ENCODE measurements at places on chromosomes 2 and 18. TPM values are rescaled to one million over a fixed set of nuclear protein-coding genes. Genes with fewer than 3 reads are reported as not detected.

The TMEM163 gene
- 1.1 TPM for total RNA-seq

DNA sequence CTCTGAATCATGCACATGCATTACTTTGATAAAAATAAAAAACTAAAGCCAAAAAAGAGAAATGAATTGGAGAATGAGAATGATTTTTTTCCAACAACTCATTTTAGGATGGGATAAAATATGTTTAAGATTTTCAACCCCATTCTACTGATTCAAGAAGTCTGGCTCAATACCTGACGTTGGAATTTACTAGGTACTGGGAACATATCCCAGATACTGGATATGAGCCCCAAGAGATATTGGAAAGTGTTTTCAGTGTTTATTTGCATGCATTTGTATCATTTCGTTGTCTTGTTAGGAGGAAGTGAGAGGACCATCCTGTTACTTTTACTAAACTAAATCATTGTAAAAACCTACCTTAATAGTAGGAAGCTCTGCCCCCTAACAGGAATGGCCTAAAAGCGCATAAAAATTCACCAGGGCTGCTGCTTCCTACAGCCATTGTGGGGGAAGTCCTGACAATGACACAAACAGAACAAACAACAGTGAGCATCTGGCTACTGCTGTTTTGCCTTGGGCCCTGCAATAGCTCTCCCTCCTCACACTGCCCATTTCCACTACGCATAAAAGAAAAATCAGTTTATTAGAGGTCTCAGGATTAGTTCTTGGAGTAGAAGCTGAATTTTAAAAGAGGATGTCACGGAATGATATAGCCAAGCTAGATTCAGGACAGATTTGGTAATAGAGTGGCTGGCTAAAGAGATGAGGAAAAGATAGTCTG lies 35.2 kb downstream of the ANKAR start:
- peak; percentile 13 for DNase-seq

The PRSS56 gene
- total RNA-seq, result not detected

The UNC80 gene
- 0.20 TPM for total RNA-seq

- DNase-seq, result no peak
Observed at GRCh38 chr2:8481463-8482009, 200.3 kb upstream of the ID2 start.

The NEU2 gene
- not detected for total RNA-seq

The CHRNG gene
- total RNA-seq, result not detected

The LAMA3 gene
- 2.8 TPM for total RNA-seq

DNA sequence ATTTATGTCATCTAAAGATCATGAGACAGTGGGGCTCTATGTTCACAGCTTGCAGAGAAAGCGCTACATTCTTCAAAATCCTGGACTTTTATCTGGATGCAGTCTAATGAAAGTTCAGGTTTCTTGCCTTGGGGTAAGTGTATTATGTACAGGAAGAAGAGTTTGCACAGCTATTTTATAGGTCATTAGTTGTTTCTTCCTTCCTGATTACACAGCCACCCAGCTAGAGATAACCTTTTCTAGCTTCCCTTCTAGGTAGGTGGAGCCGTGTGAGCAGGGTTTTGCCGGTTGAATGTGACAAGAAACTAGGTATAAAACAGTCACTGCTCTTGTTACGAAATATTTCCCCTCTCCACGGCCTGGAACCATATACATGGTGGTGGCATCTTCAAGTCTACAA lies 800.8 kb upstream of the SOX11 start:
- DNase-seq, result no peak

The SERPINB4 gene
- not detected for total RNA-seq

DNA sequence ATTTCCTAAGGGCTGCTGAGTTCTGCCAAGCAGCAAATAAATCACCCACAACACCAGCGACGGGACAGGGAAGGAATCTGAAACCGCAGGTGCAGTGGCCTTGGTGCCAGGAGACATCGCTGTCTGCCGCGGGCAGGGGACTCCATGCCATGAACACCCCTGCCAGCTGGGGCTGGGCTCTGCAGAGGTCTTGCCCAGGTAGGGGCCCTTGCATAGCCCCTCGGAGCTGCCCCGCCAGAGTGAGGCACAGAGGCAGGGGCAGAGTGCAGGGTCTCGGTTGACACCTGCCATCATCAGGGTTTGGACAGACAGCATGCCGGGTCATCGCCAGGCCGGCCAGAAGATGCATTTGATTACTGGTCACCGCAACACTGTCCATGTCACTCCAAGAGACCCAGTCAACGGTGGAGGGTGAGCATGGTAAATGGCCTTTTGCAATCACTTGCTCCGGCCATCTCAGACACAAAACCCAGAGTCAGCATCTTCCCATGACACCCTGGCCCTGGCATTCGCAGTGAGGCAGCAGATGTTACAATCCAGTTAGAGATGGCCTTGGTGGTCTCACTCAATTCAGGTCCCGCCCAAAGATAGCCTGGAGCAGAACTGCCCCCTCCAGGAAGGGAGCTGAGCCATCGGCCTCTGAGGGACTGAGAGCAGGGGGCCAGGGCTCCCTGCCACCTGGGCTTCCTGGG lies 255.4 kb downstream of the NDUFA10 start:
- DNase-seq, result no peak

The SNRPD1 gene
- total RNA-seq, result 9.5 TPM

The GALNT3 gene
- total RNA-seq, result under 0.01 TPM

The TMEM17 gene
- 1.1 TPM for total RNA-seq

GRCh38 chr2:156332534-156333273 lies at the start of gene NR4A2:
NR4A2 (minus strand) TSS chr2:156332721; CDS start chr2:156330186, 2,535 bp downstream.
- DNase-seq, result peak; percentile 92

- DNase-seq, result no peak
Observed at GRCh38 chr2:104866883-104867812, 13.2 kb downstream of the POU3F3 start.

- no peak for DNase-seq
Observed at GRCh38 chr2:54995553-54995952, 54.7 kb downstream of the RTN4 start.

- peak; percentile 4 for DNase-seq
Observed at GRCh38 chr2:138391946-138392345, 109.6 kb upstream of the SPOPL start.

GRCh38 chr2:239835056-239835455 lies 190.1 kb downstream of the NDUFA10 start:
- DNase-seq, result no peak

DNA sequence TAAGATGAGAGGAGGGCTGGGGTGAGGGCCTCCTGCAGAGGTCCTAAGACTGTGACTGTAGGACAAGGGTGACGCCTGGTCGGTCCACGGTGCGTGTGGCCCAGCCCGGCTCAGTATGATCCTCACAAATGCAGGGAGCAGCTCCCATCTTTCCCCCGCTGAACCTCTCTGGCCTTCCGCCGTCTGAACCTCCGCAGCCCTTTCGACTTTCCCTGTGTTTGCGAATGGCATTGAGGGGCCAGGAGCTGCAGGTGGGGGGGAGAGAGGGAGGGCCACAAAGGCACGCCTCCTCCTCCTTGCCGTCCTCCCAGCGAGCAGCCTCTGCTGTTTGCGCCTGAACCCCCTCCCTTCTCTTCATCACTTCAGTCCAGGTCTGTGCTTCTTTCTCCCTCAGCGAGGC lies 68.6 kb upstream of the PXDN start:
- no peak for DNase-seq

DNA sequence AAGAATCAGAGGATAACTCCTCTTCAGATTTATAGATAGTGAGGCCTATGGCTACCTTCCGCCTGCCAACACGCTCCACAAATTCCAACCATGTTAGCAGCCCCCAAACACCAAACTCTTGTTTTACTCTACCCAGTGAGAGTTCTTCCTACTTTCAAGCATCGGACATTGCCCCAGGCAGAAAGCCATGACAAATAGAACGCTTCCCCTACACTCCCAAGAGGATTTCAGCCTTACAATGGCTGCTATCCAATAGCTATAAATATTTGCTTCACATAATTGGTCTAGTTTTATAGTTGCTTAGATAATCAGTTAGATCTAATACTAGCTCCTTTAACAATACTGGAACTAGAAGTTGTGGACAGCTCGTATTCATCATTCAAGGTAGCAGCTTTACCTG lies 503.4 kb upstream of the VRK2 start:
- no peak for DNase-seq

DNA sequence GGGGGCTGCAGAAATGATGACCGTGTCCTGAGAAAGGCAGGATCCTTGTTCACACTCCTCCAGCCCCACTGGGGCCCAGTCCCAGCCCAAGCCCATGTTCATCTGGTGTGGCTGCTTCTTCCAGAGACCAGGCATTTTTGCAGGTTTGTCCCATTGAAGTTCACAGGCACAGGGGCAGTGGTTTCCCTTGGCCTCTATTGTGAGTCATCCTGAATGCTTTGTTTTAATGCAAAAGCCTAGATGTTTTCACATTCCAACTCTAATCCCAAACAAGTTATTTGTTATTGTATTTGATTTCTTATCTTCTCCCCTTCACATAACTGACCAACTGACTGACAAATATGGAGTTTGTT lies 426.4 kb upstream of the ID2 start:
- DNase-seq, result no peak

The CCNT2 gene
- 19.8 TPM for total RNA-seq

- DNase-seq, result no peak
Observed at GRCh38 chr2:43480874-43481273, 115.0 kb downstream of the THADA start.

The C2orf78 gene
- total RNA-seq, result not detected

The PDE1A gene
- total RNA-seq, result 3.0 TPM

The THSD7B gene
- not detected for total RNA-seq

The G6PC2 gene
- total RNA-seq, result not detected

GRCh38 chr2:91974401-91975129 lies 2896.7 kb upstream of the TEKT4 start:
- no peak for DNase-seq

The FZD7 gene
- under 0.01 TPM for total RNA-seq

DNA sequence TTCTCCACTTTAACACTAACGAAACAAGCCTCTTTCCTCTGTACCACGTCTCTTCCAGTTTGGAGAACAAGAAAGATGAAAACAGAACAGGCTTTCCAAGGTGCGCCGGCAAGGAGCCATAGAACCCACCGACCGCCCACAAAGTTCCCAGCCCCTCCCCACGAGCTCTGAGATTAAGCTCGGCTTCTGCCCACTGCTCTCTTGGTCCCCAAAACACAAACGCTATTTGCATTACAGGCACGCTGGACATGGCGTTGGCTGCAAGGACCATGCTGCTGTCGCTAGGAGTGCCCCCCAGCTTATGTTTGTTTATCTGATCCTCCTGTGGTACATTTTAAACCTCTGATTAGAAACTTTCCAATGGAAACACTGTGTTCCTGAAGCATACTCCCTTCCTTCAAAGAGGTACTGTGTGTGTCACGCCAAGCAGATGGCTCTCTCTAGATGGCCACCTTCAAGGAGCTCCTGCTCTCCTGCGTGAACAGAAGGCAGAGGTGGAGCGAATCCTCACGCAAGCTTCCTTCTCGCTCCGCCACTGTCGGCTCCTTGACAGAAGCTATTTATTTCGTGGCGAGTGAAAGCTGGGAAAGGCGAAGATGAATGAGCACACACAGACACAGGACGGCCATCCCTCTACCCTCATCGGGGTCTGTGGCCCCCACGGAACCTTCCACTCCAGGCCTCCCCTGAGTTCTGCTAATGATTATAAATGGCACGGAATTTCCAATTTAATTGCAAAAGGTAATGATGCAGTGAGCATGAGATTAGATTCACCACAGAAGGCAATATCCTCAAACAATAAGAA lies 166.2 kb downstream of the EIPR1 start:
- no peak for DNase-seq

DNA sequence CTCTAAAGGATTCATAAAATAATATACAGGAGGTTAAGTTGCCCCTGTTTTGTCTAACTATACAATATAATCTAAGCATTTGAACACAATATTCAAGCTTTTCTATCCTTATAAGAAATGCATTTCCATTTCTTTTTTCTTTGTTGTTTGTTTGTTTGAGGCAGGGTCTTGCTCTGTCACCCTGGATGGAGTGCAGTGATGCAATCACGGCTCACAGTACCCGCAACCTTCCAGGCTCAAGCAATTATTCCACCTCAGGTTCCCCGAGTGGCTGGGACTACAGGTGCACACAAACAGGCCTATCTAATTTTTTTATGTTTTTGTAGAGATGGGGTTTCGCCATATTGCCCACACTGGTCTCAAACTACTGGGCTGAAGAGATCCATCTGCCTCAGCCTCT lies 307.8 kb downstream of the ZNF804A start:
- DNase-seq, result no peak

DNA sequence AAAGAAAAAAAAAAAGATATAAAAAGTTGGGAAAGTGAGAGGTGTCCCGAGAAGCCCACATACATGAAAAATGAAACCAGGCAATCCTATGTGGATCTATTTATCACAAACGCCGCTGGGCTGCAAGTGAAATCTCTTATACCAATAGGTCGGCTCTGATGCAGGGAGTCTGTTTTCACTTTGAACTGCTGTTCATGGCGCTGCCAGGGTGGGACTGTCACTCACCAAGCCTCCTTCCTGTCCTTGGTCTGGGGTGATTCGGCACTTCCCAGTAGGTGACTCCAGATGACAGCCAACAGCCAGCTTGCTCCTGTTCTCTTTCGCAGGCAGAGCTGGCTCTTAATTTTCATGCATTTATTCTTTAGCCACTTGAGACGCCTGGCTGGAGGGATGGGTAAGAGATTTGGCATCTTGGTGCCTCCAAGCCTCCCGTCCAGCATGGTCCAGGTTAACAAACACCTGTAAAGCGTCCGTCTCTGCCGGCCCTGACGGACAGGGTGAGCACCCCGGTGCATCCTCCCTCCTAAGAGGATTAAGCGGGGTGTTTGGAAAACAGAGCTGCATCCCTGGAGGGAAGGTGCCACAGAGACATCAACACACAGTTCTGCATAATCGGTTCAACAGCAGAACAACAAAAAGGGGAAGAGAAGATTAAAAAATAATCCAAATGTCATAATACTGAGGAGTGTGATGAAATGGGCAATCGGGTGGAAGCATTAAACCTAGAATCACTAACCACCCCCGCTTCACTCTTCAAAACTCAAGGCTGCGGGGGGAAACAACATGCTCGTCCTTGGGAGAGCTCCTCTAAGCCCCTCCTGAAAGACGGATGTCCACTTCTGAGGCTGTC lies 58.7 kb downstream of the STEAP3 start:
- DNase-seq, result no peak

- DNase-seq, result no peak
Observed at GRCh38 chr2:150847578-150847977, 360.1 kb upstream of the RND3 start.

GRCh38 chr2:150485871-150486538 lies 1.5 kb downstream of the RND3 start:
- peak; percentile 63 for DNase-seq

DNA sequence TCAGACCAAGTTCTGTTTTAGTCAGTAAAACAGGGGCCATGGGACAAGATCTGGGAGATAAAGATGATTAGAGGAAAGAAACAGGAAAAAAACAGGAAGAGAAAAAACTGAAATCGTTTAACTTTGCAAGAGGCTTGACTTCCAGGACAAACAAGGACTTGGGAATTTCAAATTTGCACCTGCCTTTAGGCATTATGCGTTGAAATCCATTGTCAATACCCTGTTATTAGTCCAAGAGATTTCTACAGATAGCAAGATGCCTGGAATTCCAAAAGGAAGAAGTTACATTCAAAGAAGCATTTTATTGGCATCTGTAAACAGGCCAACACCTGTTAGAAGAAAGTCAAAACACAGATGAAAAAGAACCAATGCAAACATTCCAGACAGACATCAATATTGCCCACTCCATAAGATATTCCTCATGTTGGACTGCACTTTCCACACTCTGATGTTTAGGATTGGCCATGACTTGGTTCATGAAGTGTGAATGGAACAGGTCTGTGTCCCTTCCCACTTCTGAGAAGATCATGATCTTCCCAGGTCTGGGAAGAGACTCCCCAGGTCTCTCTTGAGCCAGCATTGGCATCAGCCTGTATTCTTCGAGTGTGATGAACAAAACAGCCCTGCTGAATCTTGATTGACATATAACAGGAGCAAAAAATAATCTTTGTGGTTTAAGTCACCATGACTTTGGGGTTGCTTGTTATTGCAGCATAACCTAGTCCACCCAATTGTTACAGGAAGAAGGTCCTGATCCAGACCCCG lies 181.4 kb upstream of the FN1 start:
- no peak for DNase-seq
